K562 (cell line): ENCODE measurements at places on chromosomes 16 and 17.

GRCh38 chr16:55861288-55861687, 13.9 kb downstream of the CES5A start:
- H3K4me1 ChIP-seq = no peaks in the 10 kb centered on the region
- H3K27me3 ChIP-seq = peaks cover 3% of the 10 kb centered on the region; the same call in 1 of the 3 replicates
- H3K4me3 ChIP-seq = no peak overlapping the region
- no peaks in the 10 kb centered on the region for H3K36me3 ChIP-seq
- no peak for DNase-seq
- H3K27ac ChIP-seq = no peak overlapping the region

DNA sequence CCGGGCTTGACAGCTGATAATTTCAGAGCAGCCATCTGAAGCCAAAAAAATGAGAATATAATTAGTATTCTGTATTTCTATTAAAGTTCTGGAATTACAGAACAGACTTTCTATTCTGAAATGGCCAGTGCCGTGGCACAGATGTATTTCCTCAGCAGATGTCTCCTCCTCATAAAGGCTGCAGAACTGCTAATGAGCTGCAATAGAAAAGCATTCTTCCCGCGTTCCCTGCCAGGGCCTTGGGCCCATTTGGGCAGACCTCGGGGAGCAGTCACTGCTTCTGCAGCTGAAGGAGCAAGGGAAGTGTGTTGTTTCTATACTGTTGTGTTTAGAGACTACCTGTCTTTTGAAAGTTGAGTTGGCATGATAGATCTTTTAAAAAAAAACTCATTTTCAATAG, 152.6 kb upstream of the CACNG5 start:
- no peaks in the 10 kb centered on the region for H3K27me3 ChIP-seq
- no peak for DNase-seq
- no peak overlapping the region for H3K27ac ChIP-seq
- no peaks in the 10 kb centered on the region for H3K4me1 ChIP-seq
- H3K4me3 ChIP-seq = no peak overlapping the region
- H3K36me3 ChIP-seq = peaks cover 4% of the 10 kb centered on the region; the same call in 1 of the 3 replicates

DNA sequence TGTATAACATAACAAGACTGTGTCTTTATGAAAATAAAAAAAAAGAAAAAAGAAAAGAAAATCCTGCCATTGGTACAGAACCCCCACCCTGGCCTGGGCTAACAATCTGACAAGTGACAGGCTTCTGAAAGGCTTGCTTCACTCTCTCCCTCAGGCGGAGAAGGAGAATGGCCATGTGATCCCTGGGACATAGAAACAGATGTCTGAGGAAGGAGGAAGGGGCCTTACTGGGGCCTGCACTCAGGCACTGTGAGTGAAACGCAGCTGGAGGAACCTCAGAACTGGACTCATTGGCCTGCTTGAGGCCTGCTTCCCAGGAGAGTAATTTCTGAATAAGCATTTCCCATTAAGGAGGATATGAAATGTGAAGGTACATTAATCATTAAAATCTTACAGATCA, 17.5 kb downstream of the MAP3K14 start:
- H3K27me3 ChIP-seq = no peaks in the 10 kb centered on the region
- H3K4me3 ChIP-seq = no peak overlapping the region
- H3K36me3 ChIP-seq = peaks cover 10% of the 10 kb centered on the region
- DNase-seq = no peak
- H3K27ac ChIP-seq = no peak overlapping the region
- peaks cover 8% of the 10 kb centered on the region; the same call in 1 of the 2 replicates for H3K4me1 ChIP-seq

DNA sequence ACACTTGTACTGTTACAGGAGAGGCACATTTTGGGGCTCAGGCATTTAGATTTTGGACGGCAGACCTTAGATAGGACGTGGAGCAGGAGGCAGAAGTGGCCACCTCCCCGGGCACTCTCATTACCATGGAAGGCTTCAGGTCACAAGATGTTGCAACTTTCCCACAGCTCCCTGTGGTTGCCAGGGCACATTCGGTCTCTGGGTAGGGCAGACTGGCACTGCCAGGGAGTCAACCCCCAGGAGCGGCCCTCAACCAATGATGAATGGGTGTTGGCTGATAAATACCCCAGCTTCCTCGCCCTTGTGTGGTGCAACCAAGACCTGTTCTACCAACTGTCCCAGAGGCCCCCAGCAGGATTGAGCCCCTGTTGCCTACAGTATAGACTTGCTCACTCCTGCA, 11.2 kb downstream of the NAGPA start:
- no peak for DNase-seq
- peaks cover 40% of the 10 kb centered on the region for H3K27me3 ChIP-seq
- no peak overlapping the region for H3K4me3 ChIP-seq
- no peak overlapping the region for H3K27ac ChIP-seq
- peaks cover 9% of the 10 kb centered on the region; the same call in 1 of the 2 replicates for H3K4me1 ChIP-seq

DNA sequence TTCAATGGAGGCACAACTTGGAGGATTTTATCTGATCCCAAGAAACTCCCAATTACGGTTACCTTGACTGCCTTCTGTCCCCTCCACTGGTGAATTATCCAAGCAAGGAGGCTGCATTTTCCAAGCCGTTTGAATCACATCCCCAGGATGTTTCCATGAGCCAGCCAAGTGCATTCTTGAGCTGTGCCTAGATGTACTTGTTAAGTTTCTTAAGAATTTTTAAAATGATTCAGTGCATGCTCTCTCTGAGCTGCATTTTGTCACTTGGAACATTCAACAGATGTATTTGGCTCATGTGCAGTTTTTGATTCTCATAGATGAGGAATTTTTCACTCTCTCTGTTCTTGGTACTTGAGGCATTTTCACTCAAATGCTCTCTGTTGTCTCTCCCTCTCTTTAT, 202.6 kb upstream of the MYOCD start:
- no peak overlapping the region for H3K27ac ChIP-seq
- H3K27me3 ChIP-seq = no peaks in the 10 kb centered on the region
- no peak for DNase-seq
- H3K36me3 ChIP-seq = no peaks in the 10 kb centered on the region
- no peaks in the 10 kb centered on the region for H3K4me1 ChIP-seq
- H3K4me3 ChIP-seq = no peak overlapping the region

DNA sequence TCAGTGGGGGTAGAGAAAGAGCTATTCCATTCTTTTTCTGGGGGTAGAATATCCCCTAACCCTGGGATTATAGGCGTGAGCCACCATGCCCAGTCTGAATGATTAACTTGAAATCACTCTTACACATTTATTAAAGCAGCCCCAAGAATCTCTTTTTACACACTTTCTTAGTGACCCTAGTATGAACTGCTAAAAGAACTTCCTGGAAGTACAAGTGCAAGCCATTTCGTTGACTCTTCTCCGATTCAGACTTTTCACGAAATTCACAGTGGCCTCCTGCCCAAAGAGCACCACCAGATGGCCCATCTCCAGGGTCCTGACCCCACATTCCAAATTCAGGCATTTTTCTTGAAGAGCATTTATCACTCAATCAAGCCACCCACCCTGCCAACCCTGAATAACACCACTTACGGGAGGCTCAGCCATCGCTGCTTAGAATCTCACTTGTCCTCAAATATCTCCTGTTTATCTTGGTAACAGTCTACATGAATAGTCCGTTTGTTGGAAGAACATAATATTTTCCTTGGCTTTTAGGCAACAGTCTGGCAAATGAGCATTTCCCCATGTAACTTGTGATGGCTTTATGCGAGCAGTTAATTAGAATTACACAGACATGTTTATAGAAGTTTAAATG, 28.0 kb downstream of the ZNF423 start:
- no peaks in the 10 kb centered on the region for H3K4me1 ChIP-seq
- no peaks in the 10 kb centered on the region for H3K36me3 ChIP-seq
- peaks cover 63% of the 10 kb centered on the region for H3K27me3 ChIP-seq
- no peak overlapping the region for H3K27ac ChIP-seq

DNA sequence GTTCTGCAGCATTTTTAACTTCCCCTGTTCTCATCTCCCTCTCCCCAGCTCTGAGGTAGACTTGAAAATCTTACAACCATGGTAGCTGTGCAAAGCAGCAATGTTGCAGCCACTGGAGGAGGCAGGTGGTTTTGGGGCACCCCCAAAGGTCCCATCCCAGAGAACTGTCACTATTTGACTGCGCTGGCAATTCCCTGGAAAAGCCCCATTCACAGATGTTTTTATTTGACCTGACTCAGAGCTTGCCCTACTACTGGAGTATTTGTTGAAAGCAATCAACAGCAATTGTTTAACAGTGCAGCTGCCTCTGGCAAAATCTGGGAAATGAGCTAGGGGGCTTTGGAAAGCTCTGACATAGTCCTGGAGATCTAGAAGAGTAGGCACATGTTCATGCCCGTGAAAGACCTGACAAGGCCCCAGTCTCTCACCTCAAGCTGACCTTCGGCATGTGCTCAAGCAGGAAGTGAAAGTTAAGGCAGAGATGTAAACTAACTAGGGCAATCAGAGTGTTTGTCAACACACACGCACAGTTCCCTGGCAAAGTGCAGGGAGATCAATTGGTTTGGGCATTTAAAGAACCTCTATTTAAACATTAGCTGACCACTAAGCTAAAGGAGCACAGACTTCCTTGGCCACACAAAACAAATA, 19.7 kb upstream of the PIK3R5 start:
- no peak overlapping the region for H3K27ac ChIP-seq
- no peak for DNase-seq
- H3K4me1 ChIP-seq = no peaks in the 10 kb centered on the region
- no peaks in the 10 kb centered on the region for H3K36me3 ChIP-seq

GRCh38 chr17:74150428-74151025, 53.0 kb upstream of the RPL38 start:
- H3K27me3 ChIP-seq = peaks cover 49% of the 10 kb centered on the region
- no peak overlapping the region for H3K27ac ChIP-seq
- H3K4me3 ChIP-seq = no peak overlapping the region
- H3K4me1 ChIP-seq = no peaks in the 10 kb centered on the region; the same call in 1 of the 2 replicates

DNA sequence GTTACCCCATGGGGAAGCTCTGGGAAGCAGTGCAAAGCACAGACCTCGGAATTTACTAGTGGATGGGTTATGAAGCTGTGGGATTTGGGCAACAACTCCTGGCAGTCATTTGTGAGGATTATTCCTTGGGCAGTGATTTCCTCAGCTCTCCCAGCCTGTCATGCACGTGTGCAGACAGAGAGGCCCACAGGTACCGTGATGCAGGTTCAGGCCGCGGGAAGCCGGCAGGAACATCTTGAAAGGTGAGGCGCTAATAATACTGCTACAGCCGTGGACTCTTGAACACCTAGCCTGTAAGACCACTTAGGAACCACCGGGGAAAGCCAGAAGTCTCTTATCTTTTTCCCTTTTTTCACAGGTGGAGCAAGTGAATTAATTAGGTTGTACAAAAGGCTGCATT, 80.2 kb upstream of the CPHXL start:
- H3K27ac ChIP-seq = no peak overlapping the region
- no peaks in the 10 kb centered on the region for H3K36me3 ChIP-seq
- H3K27me3 ChIP-seq = no peaks in the 10 kb centered on the region; the same call in 2 of the 3 replicates
- no peak for DNase-seq
- H3K4me3 ChIP-seq = no peak overlapping the region
- H3K4me1 ChIP-seq = no peaks in the 10 kb centered on the region

DNA sequence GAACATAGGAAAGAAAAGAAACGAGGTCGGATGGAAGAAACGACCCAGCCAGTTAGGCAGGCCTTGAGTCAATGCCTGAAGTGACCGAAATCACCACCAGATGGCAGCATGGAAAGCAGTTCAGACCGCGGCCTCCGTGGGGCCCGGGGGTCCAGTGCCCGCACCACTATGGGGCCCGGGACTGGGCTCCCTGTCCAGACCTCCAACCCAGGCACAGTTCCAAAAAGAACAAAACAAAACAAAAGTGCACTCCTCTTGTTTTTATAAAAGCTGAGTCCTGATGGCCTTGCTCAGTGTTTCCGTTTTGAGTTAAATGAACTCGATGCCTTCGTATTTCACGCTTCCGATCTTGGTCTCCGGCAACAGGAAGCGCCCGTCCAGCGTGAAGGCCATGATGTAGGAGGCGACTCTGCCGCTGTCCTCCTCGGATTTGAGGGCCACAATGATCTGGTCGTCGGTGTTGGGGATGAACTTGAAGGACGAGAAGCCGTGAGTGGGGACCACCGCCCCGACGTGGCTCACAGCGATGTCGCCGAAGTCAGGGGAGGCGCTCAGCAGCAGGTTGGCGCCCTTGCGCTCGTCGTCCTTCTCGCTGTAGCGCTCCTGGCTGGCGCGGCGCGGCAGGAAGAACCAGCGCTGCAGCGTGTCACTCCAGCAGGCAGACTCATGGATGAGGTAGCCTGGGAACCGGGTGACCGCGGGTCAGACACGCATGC, 13.7 kb upstream of the LGALS3BP start:
- H3K4me1 ChIP-seq = peaks cover 4% of the 10 kb centered on the region; the same call in 2 of the 3 replicates
- H3K36me3 ChIP-seq = peaks cover 85% of the 10 kb centered on the region; the same call in 2 of the 3 replicates
- H3K4me3 ChIP-seq = no peak overlapping the region
- H3K27me3 ChIP-seq = no peaks in the 10 kb centered on the region

- no peak for DNase-seq
- peaks cover 4% of the 10 kb centered on the region for H3K4me1 ChIP-seq
- H3K36me3 ChIP-seq = peaks cover 18% of the 10 kb centered on the region; the same call in 2 of the 3 replicates
- no peaks in the 10 kb centered on the region for H3K27me3 ChIP-seq
Observed at GRCh38 chr17:19311421-19312215, 50.9 kb downstream of the B9D1 start.
